Peyer's patch (tissue), 4 donors: ENCODE measurements at places on chromosomes 13 and 19. TPM values are rescaled to one million over a fixed set of nuclear protein-coding genes. Genes with fewer than 3 reads are reported as not detected.

- peak; percentile 89 for DNase-seq
These were observed 23.3 kb upstream of the BCL3 start for GRCh38 chr19:44725251-44725650.

DNA sequence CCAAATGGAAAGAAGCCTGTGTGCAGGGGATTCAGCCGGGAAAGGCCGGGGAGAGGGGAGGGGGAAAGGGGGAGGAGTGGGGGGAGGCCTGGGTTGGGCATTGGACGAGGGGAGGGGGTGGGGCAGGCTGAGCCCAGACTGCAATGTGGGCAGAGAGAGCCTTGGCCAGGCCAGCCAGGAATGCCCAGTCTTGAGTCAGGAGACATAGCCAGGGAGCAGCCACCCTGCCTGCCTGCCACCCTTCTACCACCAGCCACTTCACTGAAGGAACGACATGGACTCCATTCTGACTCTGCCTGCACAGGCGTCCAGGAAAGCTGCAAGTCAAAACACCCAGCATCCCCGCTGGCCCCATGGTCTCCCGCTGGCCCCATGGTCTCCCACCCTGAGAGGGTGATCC is 498 bp downstream of the PROZ start:
- DNase-seq: no peak

DNA sequence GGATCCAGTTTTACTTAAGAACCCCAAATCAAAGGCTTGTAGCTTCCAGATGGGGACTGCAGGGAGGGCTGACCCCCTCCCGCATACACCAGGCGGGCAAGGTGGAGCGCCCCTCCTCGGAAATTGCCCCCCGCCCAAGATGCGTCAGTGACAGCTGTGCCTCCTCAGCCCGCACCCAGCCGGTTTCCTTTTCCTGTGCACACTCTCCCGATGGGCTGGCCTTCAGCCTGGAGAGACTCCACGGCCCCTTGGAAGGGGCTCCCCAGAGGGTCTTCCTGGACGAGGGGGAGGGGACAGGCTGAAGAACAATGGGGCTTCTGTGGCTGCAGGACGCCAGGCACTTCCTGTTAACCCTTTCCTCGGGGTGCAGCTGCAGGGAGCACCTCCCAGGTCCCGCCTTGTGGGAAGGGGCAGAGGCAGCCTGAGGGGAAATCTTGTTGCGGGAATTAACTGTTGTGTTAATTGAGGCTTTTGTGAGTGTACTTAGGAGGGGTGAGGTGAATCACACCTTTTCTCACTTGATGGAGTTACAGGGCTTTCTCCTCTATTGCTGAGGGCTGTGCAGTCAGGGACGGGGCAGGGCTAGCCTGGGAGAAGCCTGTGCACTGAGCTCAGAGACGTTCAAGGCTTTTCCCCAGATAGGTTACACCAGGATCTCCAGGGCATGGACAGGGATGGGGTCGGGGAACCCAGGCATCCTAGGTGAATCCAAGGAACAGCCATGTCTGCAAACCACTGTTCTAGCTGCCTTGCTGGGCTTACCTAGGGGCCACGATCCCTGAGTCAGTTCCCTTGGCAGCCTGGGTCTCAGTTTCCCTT is 14.3 kb downstream of the IER2 start:
- DNase-seq: peak; percentile 70

- no peak for DNase-seq
These were observed 276.8 kb downstream of the TEX29 start for GRCh38 chr13:111597191-111597611.

- DNase-seq: no peak
These were observed 93.1 kb downstream of the PCDH17 start for GRCh38 chr13:57724486-57725272.

GRCh38 chr19:33406521-33407139 is 33.1 kb downstream of the CEBPG start:
- peak; percentile 65 for DNase-seq

The LHB gene
- total RNA-seq: not detected

The MEDAG gene
- total RNA-seq: 7.6 TPM

GRCh38 chr13:39422845-39423565 is 180.0 kb downstream of the LHFPL6 start:
- DNase-seq: no peak

- no peak for DNase-seq
These were observed 11.7 kb downstream of the CIC start for GRCh38 chr19:42280815-42281145.

DNA sequence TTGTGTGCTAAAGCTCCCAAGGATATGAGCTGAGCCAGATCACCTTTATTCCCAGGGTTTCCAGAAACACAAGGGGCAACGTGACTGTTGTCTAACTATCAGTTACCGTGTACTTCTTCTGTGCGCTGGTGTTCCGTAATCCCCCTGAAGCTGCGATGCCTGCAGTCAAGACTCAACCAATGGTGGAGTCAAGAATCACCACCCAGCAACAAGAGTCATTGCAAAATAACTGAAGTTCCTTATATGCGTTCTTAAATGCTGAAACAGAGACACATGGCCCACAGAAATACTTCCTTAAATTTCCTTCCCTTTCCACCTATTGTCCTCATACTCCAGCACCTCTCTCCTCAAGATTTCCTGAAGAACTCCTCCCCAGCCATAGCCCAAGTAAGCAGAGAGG is 200.2 kb downstream of the KATNAL1 start:
- no peak for DNase-seq

DNA sequence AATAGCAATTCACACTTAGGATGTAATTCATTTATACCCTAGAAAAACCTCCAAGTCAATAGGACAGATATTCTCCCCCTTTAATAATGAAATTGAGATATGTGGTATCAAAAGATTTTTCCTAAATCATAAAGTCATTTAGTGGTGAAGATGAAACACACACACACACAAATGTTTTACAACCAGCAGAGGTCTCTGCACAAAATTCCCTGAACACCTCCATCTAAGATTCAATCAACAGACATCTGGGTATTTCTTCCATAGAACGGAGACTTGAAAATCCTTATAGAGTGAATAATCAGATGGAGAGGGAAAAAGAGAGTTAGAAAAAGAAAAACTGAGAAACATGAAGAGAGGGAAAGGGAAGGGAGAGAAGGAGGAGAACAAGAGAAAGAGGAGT is 52.8 kb downstream of the MYCBP2 start:
- DNase-seq: no peak

DNA sequence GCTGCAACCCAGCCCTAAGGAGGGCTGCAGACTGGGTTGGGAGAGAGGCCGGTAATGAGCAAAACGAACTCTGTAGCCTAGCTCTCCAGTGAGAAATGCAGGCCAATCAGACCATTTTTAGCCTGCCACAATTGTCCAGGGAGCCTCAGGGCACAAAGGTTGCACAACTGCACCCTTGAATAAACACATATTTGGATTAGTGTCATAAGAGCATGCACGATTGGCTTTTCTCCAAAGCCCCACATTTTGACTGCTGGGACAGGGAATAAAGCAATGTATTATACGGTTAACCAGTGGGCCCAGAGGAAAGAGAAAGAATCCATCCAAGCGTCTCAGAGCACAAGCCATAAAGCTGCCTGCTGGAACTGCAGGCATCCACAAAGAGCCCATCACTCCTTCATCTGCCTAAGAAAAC is 729.4 kb upstream of the SGCG start:
- no peak for DNase-seq

- no peak for DNase-seq
These were observed 11.0 kb upstream of the ACOD1 start for GRCh38 chr13:76937281-76937820.
